Kidney tubule cell (primary cell): ENCODE measurements at places on chromosomes 5 and 9.

DNA sequence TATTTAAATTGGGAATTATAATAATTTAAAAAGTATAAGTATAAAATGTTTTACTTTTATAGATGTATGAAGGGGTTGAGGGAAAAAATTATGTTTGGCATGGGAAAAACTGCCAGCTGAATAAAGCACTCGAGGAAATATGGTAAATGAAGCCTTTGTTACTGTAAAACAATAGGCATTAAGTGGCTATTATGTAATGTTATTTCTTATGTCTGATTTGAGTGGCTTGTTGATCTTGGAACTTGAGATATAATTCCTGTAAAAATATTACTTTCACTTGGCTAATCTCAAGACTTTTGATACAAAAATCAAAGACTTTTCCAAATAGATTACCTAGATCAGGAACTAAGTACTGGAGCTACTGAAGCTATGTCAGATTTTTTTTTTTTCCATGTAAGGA lies 182.9 kb downstream of the CD180 start:
- no peak for DNase-seq

DNA sequence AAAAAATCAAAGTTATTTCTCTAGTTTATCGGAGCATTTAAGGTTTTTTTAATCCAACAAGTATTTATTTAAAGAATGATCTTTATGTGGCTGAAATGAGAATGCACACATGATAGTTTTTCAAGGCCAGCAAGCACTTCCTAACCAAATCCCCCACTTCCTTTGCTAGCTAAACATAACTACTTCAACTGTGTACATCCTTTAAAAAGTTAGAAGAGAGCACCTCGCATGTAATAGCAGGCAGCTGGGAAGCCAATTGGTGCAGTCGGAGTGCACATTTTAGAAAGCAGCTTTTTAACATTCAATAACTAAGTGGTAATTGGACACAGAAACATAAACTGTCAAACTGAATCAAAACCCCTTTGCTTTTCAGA lies 245.7 kb downstream of the BNC2 start:
- no peak for DNase-seq

DNA sequence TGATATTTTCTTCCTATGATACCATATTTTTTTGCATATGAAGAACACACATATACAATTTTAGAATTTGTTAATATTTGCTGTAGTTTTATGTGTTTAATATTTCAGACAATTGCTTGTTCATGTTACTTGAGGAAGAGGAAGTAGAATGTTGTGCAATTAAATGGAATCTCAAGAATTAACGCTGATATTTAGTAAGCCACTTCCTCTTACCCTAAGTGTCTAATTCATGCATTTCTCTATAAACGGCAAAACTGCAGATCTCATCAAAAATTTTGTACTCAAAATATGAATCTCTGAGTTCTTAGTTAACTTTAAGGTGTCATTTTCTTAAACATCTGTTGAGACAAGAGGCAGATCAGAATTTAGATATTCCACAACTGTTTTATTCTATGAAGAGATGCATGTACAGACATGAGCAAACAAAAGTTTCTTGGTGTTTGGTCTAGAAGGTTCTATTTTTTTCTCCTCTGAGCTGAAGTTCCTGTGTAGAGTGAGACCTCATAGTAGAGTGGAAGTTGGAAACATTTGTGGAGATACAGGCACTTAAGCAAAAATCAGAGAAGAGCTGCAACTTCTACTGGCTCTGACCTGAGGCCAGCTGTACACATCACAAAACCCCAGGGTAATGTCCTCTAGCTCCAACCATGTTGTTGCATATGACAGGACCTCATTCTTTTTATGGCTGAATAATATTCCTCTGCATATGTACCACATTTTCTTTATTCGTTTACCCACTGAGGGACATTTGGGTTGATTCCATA lies 16.6 kb upstream of the TGFBI start:
- DNase-seq = peak; percentile 75

DNA sequence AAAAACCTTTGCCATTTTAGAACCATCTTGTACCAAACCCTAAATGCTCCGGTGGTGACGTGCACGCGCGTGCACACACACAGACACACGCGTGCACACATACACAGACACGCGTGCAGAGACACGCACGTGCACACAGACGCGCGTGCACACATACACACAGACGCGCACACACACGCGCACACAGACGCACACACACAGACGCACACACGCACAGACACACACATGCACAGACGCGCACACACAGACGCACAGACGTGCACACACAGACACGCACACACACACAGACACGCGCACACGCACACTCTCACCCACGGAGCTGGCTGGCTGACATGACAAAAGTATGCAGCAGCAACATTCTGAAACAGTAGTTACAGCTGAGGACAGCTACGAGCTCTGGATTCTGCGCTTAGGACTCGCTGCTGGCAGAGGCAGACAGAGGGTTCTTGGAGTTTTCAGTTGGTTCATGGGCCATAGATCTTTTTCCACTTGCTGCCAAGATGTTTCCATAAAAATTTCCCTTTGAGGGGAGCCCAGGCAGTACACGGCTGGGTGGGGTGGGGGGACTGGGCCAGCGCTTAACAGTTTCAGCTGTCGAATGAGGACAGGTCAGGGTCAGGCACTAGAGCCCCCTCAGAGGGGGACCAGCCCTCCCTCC lies 46.2 kb upstream of the UBAC1 start:
- no peak for DNase-seq

DNA sequence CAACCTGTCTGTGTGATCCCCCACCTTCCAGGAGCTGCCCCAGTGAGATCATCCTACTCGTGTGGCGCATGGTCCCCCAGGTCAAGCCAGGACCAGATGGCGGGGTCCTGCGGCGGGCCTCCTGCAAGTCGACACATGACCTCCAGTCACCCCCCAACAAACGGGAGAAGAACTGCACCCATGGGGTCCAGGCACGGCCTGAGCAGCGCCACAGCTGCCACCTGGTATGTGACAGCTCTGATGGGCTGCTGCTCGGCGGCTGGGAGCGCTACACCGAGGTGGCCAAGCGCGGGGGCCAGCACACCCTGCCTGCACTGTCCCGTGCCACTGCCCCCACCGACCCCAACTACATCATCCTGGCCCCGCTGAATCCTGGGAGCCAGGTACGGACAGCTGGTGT lies 43.7 kb downstream of the RGS3 start:
- no peak for DNase-seq
